ENCODE measurements at places on chromosomes 3 and 15. TPM values are rescaled to one million over a fixed set of nuclear protein-coding genes. Genes with fewer than 3 reads are reported as not detected.
A peak's percentile ranks its signal among the peaks of the same experiment; 100 is the strongest.

Gene ALDH1A2
- 1.9 TPM for total RNA-seq

GRCh38 chr3:194261581-194262063 is 89.5 kb downstream of the CPN2 start:
- no peaks in the 10 kb centered on the region for H3K27me3 ChIP-seq
- no peak for DNase-seq
- H3K36me3 ChIP-seq = no peaks in the 10 kb centered on the region
- H3K4me3 ChIP-seq = no peak overlapping the region

DNA sequence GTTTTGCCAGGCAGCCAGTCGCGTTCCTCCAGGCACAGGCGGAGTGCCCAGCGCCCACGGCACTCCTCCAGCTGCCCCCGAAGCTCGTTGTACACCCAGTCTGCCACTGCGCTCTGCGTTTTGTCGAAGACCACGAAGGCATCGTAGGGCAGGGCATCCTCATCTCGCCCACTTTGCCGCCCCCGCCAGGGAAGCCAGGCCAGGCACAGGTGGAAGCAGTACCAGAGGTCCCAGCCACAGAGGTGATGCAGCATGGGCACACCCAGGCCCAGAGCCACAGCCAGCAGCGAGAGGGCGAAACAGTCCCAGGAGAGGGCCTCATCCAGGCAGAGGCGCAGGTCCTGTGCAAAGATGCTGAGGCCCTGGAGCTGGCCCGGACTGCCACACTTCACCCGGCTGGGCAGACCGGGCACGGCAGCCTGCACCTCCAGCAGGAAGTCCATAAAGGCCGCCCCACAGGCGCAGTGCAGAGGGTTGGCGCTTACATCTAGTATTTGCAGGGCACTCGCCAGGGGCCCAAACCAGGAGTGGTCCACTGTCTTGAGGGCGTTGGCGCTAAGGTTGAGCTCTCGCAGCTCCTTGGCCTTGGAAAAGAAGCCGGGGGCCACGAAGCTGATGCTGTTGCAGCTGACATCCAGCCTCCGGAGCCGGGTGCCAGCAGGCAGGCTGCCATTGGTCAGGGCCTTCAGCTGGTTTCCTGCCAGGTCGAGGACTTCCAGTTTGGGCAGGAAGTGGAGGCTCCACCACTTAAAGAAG is 3.7 kb downstream of the TLR9 start:
- no peaks in the 10 kb centered on the region for H3K36me3 ChIP-seq
- no peak overlapping the region for H3K4me3 ChIP-seq
- no peaks in the 10 kb centered on the region for H3K27me3 ChIP-seq
- no peak overlapping the region for H3K27ac ChIP-seq
- peaks cover 24% of the 10 kb centered on the region for H3K4me1 ChIP-seq
- no peak for DNase-seq

Gene ZIC1
- not detected for total RNA-seq

- peak within 1 kb of the TSS; percentile 78 for H3K27ac ChIP-seq
- H3K4me1 ChIP-seq = peaks cover 27% of the 10 kb centered on the region
- no peaks in the 10 kb centered on the region for H3K27me3 ChIP-seq
These were observed at the start of gene ESYT3 for GRCh38 chr3:138434276-138434874. Gene ESYT3 (plus strand): TSS chr3:138434616. CDS start chr3:138434799, 183 bp downstream.

GRCh38 chr3:170585937-170586310 is at the start of gene SLC7A14:
Gene SLC7A14 (minus strand): TSS chr3:170586075. CDS start chr3:170526936, 59,139 bp downstream.
- DNase-seq = no peak
- H3K4me3 ChIP-seq = no peak within 1 kb of the TSS
- peaks cover 44% of the 10 kb centered on the region for H3K27me3 ChIP-seq
- H3K36me3 ChIP-seq = no peaks in the 10 kb centered on the region
- peaks cover 13% of the 10 kb centered on the region for H3K4me1 ChIP-seq
- no peak within 1 kb of the TSS for H3K27ac ChIP-seq

GRCh38 chr15:76338486-76339304 is 2.1 kb downstream of the ISL2 start:
- peaks cover 38% of the 10 kb centered on the region for H3K4me1 ChIP-seq
- H3K4me3 ChIP-seq = peak overlapping the region; percentile 45
- H3K27me3 ChIP-seq = peaks cover 66% of the 10 kb centered on the region
- no peaks in the 10 kb centered on the region for H3K36me3 ChIP-seq

DNA sequence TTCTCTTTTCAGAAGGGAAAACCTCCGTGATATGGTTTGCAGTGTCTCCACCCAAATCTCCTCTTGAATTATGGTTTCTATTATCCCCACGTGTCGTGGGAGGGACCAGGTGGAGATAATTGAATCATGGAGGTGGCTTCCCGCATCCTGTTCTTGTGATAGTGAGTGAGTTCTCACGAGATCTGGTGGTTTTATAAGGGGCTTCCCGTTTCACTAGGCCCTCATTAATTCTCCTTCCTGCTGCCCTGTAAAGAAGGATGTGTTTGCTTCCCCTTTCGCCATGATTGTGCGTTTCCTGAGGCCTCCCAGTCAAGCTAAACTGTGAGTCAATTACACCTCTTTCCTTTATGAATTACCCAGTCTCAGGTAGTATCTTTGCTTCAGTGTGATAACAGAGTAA is 692.7 kb upstream of the GRM7 start:
- H3K27me3 ChIP-seq = no peaks in the 10 kb centered on the region
- no peak for DNase-seq
- H3K4me3 ChIP-seq = no peak overlapping the region
- no peaks in the 10 kb centered on the region for H3K36me3 ChIP-seq
- H3K27ac ChIP-seq = no peak overlapping the region
- H3K4me1 ChIP-seq = no peaks in the 10 kb centered on the region

GRCh38 chr3:106877627-106878026 is 499.6 kb upstream of the CCDC54 start:
- H3K4me3 ChIP-seq = no peak overlapping the region
- H3K4me1 ChIP-seq = no peaks in the 10 kb centered on the region
- no peak overlapping the region for H3K27ac ChIP-seq
- H3K27me3 ChIP-seq = no peaks in the 10 kb centered on the region
- no peak for DNase-seq

DNA sequence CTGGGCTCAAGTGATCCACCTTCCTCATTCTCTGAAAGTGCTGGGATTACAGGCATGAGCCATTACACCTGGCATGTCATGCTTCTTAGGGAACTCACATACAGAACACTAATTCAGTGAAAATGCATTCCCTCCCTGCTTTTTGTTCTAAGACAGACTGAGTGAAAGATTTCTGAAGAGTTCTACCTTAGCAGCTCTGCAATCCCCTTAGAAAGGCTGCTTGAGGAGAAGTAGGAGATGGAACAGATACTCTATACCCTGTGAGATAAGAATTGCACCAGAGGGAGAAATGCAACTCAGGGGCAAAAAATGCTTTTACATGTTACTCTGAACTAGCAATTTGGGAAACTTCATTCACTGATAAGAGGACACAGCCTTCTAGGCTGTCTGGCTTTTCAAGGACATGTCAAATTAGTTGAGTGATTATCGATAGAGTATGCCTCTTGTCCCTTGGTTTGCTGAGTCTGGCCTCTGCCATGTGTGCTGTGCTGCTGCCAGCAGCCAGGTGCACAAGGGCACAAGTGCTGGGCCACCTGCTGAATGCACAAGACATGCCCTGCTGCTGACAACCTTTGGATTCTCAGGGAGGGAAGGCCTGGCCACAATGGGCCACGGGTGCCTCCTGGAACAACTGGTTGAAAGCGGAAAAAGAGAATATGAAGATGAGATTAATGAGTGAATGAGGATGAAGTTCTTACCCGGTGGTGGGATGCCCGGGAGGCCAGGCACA is 17.8 kb downstream of the UQCC5 start:
- H3K27ac ChIP-seq = no peak overlapping the region
- no peaks in the 10 kb centered on the region for H3K27me3 ChIP-seq
- peaks cover 15% of the 10 kb centered on the region for H3K4me1 ChIP-seq
- DNase-seq = no peak
- peaks cover 73% of the 10 kb centered on the region for H3K36me3 ChIP-seq

DNA sequence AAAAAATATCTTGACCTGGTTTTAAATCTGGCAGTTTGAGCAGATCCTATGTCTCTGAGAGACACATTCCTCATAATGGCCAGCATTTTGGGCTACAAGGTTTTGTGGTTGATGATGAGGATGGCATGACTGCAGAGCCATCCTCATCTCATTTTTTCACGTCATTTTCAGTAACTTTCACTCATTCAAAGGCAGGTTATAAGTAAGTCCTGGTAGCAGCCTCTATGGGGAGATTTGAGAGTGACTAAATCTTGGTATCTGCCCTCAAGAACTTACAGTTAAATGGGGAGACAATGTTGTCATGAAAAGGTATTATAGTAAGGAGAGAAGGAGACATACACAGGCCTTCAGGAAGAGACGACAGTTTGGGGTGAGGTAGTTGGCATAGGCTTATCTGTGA is 14.5 kb downstream of the TIGIT start:
- no peaks in the 10 kb centered on the region for H3K36me3 ChIP-seq
- H3K27me3 ChIP-seq = no peaks in the 10 kb centered on the region
- no peak overlapping the region for H3K4me3 ChIP-seq
- H3K4me1 ChIP-seq = no peaks in the 10 kb centered on the region
- DNase-seq = no peak
- H3K27ac ChIP-seq = no peak overlapping the region

DNA sequence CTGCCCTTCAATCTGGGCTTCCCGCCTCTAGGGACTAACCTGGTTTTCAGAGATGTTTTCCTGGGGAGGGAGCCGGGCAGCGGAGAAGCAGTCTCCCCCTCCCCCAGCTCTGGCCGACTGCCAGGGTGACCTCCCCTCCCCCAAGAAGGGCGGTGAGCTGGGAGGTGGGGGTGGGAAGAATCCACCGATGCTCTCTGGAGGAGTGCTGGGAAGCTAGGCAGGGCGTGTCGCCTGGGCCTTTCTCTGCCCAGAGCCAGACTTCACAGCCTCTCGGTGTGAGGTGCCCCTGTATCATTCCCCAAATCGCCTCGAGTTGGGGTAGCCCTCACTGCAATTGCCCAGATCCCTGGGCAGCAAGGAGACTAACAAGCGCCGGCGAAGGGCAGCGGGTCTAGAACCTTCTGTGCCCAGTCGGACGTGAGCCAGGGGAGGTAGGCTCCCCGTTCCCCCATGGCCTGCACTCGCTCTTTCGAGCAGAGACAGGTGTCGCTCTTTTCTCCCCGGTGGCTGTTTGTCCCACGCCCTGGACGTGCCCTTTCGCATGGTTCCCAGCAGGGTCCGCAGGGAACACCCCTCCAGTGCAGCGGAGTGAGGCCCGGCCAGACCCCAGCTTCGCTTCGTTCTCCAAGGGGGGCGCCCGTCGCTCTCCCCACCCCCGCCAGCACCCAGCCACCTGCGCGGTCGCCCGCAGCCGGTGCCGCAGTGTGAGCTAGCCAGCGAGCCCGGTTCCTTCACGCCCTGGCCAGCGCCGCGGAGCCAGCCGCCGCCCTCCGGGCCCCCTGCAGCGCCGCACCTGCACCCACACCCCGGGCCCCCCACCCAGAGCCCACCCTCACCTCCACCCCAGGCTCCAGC is 1.1 kb downstream of the RAB6B start:
- no peaks in the 10 kb centered on the region for H3K36me3 ChIP-seq
- H3K27ac ChIP-seq = peak overlapping the region; percentile 55
- H3K4me3 ChIP-seq = peak overlapping the region; percentile 72
- peaks cover 19% of the 10 kb centered on the region for H3K4me1 ChIP-seq
- H3K27me3 ChIP-seq = no peaks in the 10 kb centered on the region
- DNase-seq = no peak

Gene CCDC39
- total RNA-seq = not detected

- H3K36me3 ChIP-seq = no peaks in the 10 kb centered on the region
- H3K4me1 ChIP-seq = no peaks in the 10 kb centered on the region
- H3K4me3 ChIP-seq = no peak overlapping the region
- H3K27me3 ChIP-seq = no peaks in the 10 kb centered on the region
These were observed 704.7 kb downstream of the GRM7 start for GRCh38 chr3:7565574-7565973.

Gene SPG11
- total RNA-seq = 69.4 TPM

- H3K36me3 ChIP-seq = no peaks in the 10 kb centered on the region
- DNase-seq = no peak
- H3K27me3 ChIP-seq = no peaks in the 10 kb centered on the region
These were observed 5.7 kb downstream of the OSBPL11 start for GRCh38 chr3:125589547-125590122.

Gene CAPN7
- 59.5 TPM for total RNA-seq

DNA sequence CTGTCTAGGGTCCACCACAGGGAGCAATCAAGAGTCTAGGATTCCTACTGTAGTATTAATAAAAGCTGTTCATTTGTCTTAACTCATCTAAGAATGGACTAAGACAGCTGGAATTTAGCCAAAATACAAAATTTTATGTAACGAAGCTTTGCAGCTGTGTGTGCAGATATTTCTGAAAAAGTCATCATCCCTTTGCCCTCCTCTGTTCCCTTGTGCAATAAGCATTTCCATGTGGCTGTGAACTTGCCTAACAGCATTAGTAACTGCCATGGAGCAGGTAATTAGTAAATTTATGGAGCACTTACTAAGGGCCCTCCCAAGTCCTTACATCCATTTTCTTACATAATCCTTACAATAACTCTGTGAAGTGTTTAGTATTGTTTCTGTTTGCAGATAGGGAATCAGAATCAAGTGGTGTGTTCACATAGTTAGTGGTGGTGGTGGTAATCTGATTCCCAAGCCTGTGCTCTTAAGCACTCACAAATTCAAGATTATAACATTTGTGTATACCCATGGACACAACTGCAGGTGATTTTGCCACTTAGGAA is 114.5 kb downstream of the RARB start:
- no peak overlapping the region for H3K27ac ChIP-seq
- no peaks in the 10 kb centered on the region for H3K36me3 ChIP-seq
- no peak overlapping the region for H3K4me3 ChIP-seq
- no peak for DNase-seq
- H3K27me3 ChIP-seq = no peaks in the 10 kb centered on the region

DNA sequence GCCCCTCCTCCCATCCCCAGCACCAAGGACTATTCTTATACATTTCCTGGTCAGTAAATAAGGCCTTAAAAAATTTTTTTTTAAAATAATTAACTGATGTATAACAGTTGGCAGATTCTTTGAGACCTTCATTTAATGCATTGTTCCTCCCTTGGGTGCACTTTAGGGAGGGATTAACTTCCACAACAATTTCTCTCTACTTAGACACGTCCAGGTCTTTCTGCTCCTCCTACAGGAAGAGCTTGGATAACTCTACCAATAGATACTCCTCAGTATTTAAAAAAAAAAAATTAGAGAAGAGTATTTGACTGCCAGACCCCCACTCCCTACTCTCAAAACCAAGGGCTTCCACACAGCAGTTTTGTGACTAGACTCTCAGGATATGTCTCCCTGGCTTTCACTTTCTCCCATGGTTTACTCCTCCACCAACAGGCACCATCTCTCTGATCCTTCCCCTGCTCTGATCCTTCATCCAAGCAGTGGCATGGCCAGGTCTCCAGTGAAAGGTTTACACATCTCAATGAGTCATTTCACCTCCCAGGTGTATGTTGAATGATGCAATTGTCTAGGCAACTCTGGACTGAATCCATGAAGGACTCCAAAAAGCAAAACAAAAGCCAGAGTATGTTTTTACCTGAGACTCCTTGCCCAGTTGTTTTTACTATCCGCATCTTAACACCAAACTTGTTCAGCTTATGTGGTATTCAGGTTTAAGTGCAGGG is 7.4 kb downstream of the ZIC4 start:
- no peak overlapping the region for H3K4me3 ChIP-seq
- no peak for DNase-seq
- no peak overlapping the region for H3K27ac ChIP-seq
- no peaks in the 10 kb centered on the region for H3K36me3 ChIP-seq

Gene VIPR1
- 2.6 TPM for total RNA-seq
